Stimulated activated CD4-positive, alpha-beta T cell treated with anti-CD3 and anti-CD28 coated beads, Interleukin-4, amount 100 ng/mL, for 24 hours (primary cell): ENCODE measurements at places on chromosomes 4 and X.

DNA sequence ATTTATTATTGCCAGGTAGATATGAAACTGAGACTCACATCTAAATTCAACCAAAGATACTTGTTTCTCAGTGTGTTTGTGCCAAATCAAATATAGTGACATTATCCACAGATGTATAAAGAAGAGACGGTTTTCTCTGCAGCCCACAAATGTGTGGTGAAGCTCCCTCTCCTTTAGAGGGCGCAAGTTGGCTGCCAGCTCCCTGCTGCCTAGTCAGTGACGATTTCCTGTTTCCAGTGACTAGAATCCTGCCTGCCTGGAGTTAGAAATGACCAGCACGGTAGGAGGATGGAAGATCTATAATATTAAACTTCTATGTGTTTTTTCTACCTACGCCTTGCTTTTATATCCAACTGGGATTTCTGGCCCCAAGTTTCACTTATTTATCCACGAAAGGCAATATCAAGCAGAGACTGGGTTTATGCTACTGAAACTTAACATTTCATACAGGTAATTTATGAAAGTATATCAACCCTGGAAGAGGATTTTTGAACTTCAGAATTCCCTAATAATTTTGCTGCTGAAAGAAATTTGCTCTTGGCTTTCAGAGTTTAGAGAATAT, 1793.7 kb upstream of the TENM3 start:
- no peak for DNase-seq

DNA sequence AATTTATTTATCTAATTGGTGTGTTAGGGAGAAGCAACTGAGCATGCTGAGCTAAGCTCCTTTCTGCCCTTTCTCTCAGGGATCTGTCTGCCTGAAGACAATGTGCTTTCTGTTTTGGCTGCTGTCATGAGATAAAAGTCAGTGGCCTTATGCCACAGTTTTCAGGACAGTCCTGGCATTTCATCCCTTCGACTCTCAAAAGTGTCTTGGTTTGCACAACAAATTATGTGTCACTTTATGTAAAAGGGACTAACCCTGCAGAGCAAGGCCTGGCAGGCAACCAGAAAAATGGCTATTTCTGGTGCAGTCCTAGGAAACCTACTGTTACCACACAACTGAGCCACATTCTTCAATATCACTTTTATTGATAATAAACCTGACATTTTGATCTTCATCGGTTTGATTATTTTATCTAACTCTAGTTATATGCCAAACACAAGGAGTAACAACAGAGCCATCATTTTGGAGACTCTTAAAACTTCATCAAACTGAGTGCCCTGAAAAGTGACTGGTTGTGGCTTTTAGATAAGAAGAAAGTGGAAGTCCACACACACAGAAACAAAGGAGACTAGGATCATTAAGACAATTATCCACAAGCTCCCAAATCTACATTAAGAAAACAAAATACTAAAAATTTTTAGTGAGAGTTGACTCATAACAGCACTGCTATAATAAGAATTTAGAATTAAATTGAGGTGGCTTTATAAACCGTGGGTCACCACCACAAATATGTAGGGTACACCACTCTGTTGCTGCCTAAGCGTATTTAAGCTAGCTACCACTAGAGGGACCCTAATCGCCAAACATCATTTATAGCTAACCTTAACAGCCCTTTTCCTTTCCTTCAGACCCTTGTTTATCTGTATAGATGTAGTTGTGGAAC, 95.9 kb upstream of the PTPN13 start:
- DNase-seq = no peak

DNA sequence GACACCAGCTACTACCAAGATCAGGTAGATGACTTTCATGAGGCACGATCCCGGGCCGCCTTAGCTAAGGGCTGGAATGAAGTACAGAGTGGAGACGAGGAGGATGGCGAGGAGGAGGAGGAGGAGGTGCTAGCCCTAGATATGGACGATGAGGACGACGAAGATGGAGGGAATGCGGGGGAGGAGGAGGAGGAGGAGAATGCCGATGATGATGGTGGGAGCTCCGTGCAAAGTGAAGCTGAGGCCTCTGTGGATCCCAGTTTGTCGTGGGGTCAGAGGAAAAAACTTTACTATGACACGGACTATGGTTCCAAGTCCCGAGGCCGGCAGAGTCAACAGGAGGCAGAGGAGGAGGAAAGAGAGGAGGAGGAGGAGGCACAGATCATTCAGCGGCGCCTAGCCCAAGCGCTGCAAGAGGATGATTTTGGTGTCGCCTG, 481 bp downstream of the UTP3 start:
- no peak for DNase-seq

GRCh38 chr4:174210354-174210753, 73.1 kb downstream of the FBXO8 start:
- DNase-seq = no peak

- DNase-seq = no peak
Observed at GRCh38 chr4:112664611-112665010, 27.7 kb downstream of the LARP7 start.

DNA sequence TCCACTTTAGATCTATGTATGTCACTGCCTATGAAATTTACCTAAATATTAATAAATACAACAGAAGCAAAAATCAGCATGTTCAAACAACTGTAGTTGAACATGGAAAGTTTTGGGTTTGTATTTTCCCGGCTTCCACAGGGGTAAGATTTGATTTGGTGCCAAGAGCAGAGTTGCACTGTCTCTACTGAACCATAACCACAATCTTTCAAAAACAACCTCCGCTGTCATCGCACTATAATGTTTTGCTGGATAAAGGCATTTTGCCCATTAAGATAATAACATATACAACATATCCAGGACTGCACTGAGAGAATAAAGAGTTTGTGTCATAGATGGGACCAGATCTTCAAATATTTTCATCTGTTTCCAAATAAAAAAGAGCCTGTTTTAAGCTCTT, 94.9 kb downstream of the TENM3 start:
- no peak for DNase-seq

DNA sequence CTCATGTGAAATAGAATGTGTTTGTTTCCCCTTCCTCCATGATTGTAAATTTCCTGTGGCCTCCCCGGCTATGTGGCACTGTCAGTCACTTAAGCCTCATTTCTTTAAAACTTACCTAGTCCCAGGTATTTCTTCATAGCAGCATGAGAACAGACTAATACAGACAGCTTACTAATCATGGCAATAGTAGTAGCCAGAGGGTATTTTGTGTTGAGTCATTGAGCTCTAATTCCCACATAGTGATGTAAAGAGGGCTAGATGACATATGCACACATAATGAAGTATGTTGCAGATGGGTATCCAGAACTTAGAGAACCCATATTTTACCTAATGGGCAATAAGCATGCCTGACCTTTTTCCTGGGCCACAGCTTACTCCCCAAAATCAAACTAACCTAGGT, 1197.2 kb downstream of the PCDH7 start:
- DNase-seq = no peak

DNA sequence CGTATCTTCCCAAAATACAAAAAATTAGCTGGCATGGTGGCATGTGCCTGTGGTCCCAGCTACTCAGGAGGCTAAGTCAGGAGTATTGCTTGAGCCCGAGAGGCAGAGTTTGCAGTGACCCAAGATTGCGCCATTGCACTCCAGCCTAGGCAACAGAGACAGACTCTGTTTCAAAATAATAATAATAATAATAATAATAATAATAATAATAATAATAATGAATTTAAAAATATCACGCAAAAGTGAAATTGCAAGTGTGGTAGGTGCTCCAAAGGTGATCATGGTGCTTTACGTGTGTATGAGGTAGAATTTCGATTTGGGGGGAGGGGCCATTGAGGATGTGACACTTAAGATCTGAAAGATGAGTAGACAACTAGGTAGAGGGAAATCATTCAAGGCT, 4.9 kb upstream of the HPSE start:
- no peak for DNase-seq

DNA sequence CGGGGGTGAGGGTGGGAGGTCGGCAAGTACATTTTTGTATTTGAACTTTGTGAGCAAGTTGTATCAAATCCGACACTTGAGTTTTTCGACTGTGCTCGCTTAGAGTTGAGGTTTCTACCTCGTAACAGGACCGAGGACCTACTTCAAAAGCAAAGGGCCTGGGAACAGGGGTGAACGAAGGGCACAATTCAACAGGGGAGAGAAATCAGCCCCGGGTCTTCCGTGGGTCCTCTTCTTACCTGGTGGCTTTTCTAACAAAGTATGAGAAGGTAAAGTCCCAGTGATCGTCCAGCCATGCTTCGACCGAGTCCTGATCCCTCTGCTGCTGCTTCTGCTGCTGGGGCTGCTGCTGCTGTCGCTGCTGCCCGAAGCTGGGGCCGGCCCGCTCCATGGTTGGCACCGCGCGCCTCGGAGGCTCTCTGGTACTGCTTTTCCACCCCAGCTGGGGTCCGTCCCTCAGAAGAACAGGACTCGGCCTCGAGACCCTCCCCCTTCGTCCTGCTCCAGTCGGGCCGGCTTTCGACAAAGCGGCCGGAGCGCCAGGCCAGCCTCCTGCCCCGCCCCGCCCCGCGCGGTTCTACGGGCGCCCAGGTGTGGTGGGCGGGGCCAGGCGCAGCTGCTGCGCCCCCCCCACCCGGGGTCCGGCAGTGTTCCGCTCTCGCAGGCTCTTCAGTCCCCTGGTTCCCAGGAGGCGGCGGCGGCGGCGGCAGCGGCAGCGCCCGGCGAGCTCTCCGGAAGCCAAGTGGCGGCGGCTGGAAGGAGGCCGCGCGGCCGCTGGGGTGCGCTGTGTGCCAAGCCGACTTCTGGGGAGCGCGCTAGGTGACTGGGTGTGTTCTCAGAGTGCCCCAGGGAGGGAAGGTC, at the start of gene PDE5A:
PDE5A (minus strand) TSS at position 524 of the 861 bp plus-strand sequence; CDS start at position 391, 133 bp downstream.
- DNase-seq = peak; percentile 76

- no peak for DNase-seq
Observed at GRCh38 chrX:40010550-40011321, 87.0 kb downstream of the BCOR start.

GRCh38 chrX:42530027-42530426, 247.9 kb downstream of the PPP1R2C start:
- no peak for DNase-seq

DNA sequence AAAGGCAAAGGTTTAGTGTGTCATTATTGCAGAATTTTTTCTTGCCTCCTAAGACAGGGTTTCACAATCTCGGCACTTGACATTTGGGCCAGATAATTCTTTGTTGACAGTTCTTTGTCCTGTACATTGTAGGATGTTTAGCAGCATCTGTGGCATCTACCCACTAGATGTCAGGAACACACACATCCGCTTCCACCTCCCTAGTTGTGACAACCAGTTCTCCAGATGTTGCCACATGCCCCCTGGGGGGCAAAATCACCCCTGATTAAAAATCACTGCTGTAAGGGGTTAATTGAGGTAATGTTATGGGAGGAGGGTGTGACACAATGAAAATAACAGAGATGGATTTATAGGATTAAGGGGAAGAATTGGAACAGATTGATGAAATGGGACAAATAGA, 75.3 kb downstream of the HMGB2 start:
- no peak for DNase-seq

GRCh38 chrX:37786624-37787422, 7.0 kb downstream of the CYBB start:
- no peak for DNase-seq

DNA sequence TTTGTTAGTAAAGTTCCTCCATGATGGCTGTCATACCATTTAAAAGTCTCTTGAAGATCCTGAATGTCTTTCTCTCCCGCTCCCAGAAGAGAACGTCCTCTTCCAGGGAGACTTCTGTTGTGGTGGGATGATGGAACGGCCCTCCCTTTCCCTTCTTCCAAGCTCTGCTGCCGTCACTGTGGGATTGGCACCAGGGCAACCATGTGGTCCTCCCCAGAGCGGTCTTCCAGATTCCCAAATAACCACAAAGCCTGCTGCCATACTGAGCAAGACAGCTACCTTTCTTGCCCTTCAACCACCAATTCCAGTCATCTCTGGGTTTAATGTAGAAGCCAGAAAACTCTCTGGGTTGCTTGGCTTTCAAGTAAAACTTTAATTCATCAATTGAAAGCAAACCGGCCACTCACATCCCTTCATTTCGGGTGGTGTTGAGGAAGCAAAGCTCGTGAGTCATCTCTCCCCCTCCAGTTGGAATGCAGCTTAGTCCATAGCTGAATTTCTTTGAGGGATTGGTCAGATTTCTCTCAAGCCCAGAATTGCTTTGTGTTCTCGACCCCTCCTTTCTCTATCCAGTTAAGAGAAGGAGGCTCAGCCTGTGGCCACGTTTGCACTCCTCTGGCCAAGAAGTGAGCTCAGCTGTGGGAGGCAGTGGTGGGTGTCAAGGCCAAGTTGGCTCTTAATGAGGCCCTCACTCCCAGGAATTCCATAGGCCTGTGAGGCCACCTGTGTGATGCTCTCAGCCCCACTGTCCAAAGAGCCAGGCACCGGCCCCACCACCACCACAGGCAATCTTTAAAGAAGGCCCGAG, 36.9 kb downstream of the FHDC1 start:
- DNase-seq = no peak

GRCh38 chr4:141126769-141127168, 6.5 kb downstream of the RNF150 start:
- DNase-seq = no peak

- DNase-seq = no peak
Observed at GRCh38 chr4:37066159-37066558, 178.4 kb upstream of the NWD2 start.

DNA sequence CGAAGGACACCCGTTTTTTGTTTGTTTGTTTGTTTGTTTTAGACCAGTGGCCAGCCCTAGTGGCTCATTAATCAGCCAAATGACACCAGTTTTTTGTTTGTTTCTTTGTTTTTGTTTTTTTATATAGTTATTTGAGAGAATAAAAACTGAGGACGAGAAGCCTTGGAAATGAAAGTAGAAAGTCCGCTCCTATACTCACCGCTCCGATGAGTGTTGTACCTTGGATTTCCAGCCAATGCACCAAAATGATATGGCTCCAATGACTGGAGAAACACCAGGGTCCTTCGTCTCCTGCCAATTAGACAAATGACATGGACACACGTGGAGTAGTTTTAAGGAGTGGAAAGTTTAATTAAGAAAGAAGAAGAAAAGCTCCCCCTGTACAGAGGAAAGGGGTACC, 87.9 kb downstream of the ZXDA start:
- DNase-seq = no peak

DNA sequence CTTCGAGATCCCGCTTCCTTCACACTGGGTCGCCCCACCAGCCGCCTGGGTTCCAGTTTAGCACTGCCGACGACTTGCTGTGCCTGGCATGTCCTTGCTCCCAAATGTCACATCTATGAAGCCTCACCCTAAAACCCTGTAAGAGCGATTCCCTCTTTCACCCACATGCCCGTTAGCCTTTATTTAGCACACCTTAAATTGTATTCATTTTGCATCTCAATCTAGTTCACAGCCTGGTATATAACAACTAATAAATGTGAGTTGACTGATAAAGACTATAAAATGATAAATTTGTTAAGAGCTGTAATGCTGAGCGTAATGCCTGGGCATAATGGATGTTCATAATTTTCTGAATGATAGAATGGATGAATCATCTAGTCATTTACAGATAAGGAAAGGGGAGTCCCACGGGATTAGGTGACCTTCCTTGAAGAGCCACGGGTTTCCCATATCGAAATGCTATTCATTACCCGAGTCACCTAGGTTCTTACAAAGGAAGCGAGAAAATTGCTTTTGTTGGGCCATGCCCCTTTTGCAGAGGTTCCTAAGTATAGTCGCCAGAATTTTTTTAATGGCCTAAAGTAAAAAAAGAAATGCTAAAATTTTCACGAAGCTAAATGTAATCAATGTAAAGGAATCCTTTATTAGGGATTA, 1.1 kb upstream of the AP1S2 start:
- DNase-seq = no peak

- no peak for DNase-seq
Observed at GRCh38 chrX:65783746-65784145, 116.3 kb downstream of the MSN start.
